ENCODE measurements at places on chromosomes 5 and 9. TPM values are rescaled to one million over a fixed set of nuclear protein-coding genes. Genes with fewer than 3 reads are reported as not detected.

Gene IRGM
- not detected for total RNA-seq

Gene SAPCD2
- 2.1 TPM for total RNA-seq

Gene TOPORS
- total RNA-seq = 55.4 TPM

Gene TMEM267
- 40.6 TPM for total RNA-seq

Gene GADD45G
- total RNA-seq = 0.43 TPM

Gene CDK9
- total RNA-seq = 80.0 TPM

Gene GDF9
- 0.57 TPM for total RNA-seq
